ENCODE measurements at places on chromosomes 3 and 15. TPM values are rescaled to one million over a fixed set of nuclear protein-coding genes. Genes with fewer than 3 reads are reported as not detected.

Gene OR4M2
- 0.31 TPM for total RNA-seq

Gene TIPIN
- 8.3 TPM for total RNA-seq

Gene SERPINI2
- 0.20 TPM for total RNA-seq

GRCh38 chr3:178127221-178127620, 409.0 kb upstream of the KCNMB2 start:
- DNase-seq = no peak

Gene FMN1
- 2.6 TPM for total RNA-seq

DNA sequence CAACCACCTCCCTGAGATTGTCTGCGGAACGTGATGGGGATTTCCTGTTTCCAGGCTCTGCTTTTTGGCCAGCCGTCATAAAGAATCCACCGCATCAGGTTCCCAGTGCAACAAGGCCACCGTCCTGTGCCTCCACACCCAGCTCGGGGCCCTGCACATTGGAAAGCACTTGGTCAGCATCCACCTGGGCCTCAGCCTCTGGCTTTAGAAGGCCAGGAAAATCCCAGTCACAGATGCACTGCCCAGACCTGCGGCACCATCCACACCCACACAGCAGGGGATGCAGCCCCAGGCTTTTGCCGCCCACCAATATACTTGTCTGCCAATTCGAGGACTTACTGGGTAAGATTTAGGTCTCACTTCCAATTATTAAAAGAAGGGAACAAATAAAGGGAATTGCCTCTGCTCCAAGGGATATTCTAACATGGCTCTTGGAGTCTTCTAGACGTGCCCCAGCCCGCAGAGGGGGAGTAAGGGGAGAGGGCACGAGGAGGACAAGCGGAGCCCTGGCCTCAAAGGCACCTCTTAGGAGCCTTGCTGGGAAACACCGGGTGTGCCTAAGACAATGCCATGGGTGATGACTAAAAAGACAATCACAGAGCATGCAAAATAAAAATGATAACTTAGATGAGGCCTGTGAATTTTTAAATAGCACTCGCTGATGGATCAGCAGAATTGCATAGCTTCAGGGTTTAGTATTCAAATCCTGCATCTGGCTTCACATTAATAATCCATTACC, 169.2 kb downstream of the FOXP1 start:
- no peak for DNase-seq

Gene TMEM207
- not detected for total RNA-seq

GRCh38 chr3:152272771-152273242, 4.1 kb downstream of the MBNL1 start:
- no peak for DNase-seq

- DNase-seq = no peak
Measured at GRCh38 chr3:145557405-145557804, 603.6 kb downstream of the PLOD2 start.

Gene HTR3E
- total RNA-seq = not detected

Gene CHST13
- not detected for total RNA-seq

GRCh38 chr3:99111235-99111634, 209.7 kb upstream of the DCBLD2 start:
- no peak for DNase-seq

Gene AGTR1
- 2.0 TPM for total RNA-seq

Gene GOLGA8J
- total RNA-seq = not detected

DNA sequence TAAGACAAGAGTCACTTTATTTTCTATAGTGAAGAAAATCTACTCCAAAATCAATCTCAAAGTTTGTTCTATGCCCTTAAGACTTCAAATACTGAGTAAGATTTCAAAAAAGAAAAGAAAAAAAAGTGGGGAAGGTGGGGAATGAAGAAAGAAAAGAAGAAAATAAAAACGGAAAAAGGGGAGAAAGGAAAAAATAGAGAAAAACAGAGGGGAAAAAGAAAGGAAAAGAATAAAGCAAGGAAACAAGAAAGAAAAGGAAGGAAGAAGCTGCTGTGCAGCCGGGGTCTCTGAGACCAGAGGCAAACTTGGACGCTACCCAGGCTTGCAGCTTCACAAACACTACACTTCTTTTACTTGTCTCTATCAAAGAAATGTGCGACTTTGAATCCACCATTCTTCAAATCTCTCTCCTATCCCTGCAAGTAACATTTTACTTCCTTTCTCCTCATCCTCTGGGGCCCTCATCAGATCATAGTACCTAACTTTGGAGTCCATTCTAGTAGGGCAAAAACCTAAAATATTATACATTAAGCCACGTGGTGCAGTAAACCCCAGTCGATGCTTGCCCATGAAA, 279.8 kb downstream of the FOXP1 start:
- DNase-seq = no peak

DNA sequence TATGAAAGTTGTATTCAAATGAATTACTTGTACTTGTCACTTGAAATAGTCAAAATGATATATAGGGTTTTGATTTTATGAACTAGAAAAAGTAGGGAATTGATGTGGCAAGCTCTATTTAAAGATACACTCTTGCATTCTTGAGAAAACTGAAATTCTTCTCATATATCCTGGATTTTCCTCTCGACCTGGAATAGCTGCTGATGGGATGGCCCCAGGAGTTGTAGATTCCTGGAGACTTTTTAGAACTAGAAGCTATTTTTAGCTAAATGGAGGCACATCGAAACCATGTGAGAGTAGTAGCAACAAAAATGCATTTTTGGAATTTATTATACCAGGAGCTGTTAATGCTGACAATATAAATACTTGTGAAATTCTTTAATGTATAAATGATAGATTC, 125.9 kb downstream of the LEKR1 start:
- DNase-seq = no peak

DNA sequence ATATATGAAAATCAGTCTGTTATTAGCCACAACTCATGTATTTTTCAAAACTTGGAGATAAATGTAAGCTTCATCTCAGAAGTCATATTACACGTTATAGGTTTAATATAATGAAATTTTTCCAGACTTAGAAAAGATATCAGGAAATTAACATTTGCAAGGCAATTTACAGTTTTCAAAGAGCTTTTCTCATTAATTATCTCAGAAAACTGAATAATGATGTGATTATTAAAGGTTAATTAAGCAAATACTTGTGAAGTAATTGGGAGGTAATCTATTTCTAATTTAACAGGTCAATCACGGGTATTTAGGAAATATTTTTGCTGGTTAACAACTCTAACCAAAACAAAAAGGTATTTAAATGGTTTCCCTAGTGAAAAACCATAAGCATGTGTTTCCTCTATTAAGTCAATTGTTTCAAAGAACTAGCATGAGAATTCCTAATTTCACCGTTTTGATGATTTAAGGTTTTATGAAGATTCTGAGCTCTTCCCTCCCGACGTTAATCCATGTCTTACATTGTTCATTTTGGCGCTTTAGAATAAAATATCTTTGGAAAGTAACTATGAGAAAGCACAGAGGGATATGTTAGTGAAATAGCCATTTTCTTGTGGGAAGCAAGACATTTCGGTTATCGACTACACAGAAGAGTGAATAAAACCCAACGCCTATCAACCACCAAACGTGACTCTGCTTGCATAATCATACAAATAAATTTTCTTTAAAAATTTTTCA, 1.5 kb upstream of the NEO1 start:
- DNase-seq = no peak

Gene CCDC80
- 67.2 TPM for total RNA-seq

Measured in ovary (tissue), 10 donors.